ENCODE measurements at places on chromosomes 2 and 18. TPM values are rescaled to one million over a fixed set of nuclear protein-coding genes. Genes with fewer than 3 reads are reported as not detected.

GRCh38 chr2:99852376-99852934, 289.9 kb downstream of the AFF3 start:
- no peaks in the 10 kb centered on the region for H3K27me3 ChIP-seq
- H3K27ac ChIP-seq: no peak overlapping the region
- H3K36me3 ChIP-seq: no peaks in the 10 kb centered on the region
- H3K4me3 ChIP-seq: no peak overlapping the region

DNA sequence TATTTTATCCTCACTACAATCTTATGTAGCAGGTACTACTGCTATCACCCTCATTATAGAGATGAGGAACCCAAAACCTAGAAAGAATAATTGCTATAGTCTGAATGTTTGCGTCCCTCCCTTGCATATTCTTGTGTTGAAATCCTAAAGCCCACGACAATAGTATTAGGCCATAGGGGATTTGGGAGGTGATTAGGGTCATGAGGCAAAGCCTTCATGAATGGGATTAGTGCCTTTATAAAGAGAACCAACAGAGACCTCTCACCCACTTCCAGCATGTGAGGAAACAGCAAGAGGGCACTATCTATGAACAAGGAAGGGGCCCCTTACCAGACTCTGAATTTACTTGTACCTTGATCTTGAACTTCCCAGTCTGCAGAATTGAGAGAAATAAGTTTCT, 500.3 kb upstream of the FAM98A start:
- no peak for DNase-seq
- no peak overlapping the region for H3K27ac ChIP-seq
- H3K27me3 ChIP-seq: no peaks in the 10 kb centered on the region
- no peak overlapping the region for H3K4me3 ChIP-seq
- no peaks in the 10 kb centered on the region for H3K36me3 ChIP-seq
- no peaks in the 10 kb centered on the region for H3K4me1 ChIP-seq

GRCh38 chr2:68292108-68292710, 27.5 kb downstream of the CNRIP1 start:
- H3K36me3 ChIP-seq: no peaks in the 10 kb centered on the region
- H3K4me3 ChIP-seq: no peak overlapping the region
- H3K4me1 ChIP-seq: no peaks in the 10 kb centered on the region
- no peaks in the 10 kb centered on the region for H3K27me3 ChIP-seq
- DNase-seq: peak; percentile 37

DNA sequence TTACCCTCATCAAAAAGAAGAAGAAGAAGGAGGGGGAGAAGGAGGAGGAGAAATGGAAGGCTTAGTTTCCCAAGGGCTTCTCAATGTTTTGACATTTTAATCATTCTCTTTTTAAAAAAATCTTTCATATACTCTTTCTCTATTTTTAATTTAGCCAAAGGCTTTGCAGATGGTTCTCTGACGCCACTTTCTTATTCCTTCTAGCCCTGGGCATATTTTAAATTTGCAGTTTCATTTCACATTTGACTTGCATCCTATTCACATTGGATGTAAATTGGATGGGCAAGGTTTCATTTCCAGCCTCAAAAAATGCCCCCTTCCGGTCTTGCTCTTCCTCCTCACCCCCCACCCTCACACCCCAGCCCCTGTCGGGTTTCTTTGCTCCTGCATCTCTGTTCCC, 29.8 kb downstream of the MAL start:
- H3K4me3 ChIP-seq: no peak overlapping the region
- H3K36me3 ChIP-seq: no peaks in the 10 kb centered on the region
- H3K4me1 ChIP-seq: no peaks in the 10 kb centered on the region

TP53I3 gene
- 24.8 TPM for total RNA-seq
